ENCODE measurements at places on chromosomes 6 and 20.

DNA sequence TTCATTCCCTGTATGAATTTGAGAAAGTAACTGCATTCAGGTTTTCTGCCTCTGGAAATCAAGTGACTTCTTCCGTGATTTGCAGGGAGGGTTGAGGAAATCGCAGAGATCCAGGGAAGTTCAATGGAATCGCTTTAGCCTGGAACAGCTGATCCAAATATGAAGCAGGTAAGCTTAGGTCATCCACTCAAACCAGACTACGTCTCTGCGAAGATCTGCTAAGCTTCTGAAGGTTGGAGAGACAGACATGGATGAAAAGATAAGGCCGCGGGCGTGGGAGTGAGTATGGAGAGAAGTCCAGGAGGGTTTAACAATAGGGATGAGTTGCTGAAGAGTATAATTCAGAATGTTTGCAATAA lies 34.2 kb upstream of the BTN3A2 start:
- no peak for DNase-seq

- peak; percentile 48 for DNase-seq
Measured at GRCh38 chr20:44683263-44684046, 31.7 kb upstream of the CCN5 start.

- DNase-seq = no peak
Measured at GRCh38 chr20:12838261-12838866, 170.4 kb upstream of the SPTLC3 start.

GRCh38 chr6:82917346-82918064 lies 148.1 kb downstream of the UBE3D start:
- DNase-seq = no peak

GRCh38 chr6:43687079-43687436 lies 533 bp downstream of the MRPS18A start:
- no peak for DNase-seq

- no peak for DNase-seq
Measured at GRCh38 chr6:28349344-28349891, 329 bp upstream of the ZKSCAN3 start.

GRCh38 chr20:33881989-33882388 lies 70.8 kb downstream of the CHMP4B start:
- DNase-seq = no peak

- DNase-seq = no peak
Measured at GRCh38 chr6:168012431-168013249, 15.2 kb downstream of the KIF25 start.

DNA sequence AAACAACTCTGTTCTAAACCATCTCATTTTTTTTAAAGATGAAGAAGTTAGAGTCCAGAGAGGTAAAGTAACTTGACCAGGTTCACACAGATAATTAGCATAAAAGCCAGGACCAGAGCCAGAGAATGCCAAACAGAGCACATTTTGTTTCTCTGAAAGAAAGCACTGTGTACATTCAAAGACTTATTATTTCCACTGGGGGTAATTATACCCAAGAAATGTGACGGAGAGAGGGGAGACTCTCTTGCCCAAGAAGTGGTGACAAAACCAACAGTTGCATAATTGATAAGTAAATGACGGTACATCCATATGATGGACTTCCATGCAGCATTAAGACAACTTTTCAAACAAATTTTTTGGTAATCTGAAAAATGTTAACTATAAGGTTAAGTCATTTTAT lies 111.6 kb downstream of the RTN4IP1 start:
- no peak for DNase-seq

GRCh38 chr6:36442103-36442670 lies 467 bp downstream of the PXT1 start:
- DNase-seq = no peak

DNA sequence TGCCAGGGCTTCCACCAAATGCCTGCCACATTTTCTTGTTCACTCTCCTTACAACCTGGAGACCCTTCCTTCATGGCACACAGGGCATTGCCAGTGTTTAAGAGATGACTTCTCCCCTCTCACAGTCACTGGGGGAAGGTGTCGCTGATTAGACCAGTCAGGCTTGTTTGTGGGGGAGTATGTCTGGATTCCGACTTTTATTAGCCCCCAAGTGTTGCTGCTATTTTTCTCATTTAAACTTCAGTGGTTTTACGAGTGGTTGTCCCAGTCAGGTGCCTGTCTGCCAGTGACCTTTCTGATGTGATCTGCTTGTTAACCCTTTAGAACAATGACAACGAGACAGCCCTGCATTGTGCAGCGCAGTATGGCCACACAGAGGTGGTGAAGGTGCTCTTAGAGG lies 92.3 kb downstream of the ANKS1A start:
- DNase-seq = no peak

DNA sequence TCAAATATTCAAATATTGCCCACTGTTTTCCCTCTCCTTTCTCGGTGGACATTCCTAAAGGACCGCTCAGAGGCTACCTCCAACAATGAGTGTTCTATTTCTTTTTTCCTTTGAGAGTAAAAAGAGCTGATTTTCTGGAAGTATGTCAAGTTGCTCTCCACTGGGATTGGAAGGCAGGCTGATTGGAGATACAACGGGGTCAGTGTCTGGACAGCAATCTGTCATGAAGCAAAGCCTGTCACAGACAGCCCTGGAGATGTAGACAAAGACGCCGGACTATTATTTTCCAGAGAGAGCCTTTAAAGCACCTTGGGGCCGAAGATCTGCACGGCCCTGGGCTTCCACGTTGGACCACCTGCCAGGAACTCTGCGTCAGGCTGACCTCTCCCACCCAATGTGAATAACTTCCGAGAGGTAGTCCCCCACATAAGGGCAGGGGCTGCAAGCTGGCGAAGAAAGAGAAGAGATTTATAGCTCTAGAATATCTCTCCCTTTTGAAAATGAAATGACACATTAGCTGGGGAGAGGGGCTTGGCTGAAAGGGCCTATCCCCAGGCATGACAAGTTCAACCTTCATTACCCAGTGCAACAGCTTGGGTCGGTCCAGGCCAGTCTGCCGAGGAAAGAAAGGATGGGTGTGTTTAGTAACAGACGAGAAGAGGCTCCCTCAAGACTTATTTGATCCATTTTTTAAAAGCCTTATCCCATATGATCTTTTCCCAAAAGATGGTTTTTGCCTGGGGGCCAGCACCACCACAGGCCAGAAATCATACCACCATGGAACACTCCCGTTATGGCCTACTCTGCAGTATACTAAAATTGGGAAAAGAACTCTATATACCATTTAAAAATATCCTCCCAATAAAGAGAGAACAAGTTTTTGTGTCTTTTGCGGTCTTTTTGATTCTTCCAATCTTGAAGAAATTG lies 131.1 kb downstream of the OLIG3 start:
- DNase-seq = no peak

DNA sequence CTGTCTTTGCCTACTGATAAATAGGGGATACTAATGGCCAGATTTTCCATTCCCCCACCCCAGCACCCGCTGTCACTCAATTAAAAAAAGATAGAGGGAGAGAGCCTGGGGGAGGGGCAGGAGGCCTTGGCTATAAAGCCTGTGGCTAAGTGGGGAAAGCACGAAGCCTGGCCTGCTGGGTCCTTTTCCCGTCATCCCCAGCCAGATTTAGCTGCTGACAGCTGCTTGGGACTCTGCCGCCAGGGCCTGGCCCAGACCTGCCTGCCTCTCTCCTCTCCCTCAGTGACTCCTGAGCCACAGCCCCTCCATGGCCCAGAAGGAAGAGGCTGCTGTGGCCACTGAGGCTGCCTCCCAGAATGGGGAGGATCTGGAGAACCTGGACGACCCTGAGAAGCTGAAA lies at the start of gene APOBEC2:
TSS of gene APOBEC2 (plus strand) at position 162 of the 400 bp plus-strand sequence. CDS start at position 308, 146 bp downstream.
- no peak for DNase-seq

DNA sequence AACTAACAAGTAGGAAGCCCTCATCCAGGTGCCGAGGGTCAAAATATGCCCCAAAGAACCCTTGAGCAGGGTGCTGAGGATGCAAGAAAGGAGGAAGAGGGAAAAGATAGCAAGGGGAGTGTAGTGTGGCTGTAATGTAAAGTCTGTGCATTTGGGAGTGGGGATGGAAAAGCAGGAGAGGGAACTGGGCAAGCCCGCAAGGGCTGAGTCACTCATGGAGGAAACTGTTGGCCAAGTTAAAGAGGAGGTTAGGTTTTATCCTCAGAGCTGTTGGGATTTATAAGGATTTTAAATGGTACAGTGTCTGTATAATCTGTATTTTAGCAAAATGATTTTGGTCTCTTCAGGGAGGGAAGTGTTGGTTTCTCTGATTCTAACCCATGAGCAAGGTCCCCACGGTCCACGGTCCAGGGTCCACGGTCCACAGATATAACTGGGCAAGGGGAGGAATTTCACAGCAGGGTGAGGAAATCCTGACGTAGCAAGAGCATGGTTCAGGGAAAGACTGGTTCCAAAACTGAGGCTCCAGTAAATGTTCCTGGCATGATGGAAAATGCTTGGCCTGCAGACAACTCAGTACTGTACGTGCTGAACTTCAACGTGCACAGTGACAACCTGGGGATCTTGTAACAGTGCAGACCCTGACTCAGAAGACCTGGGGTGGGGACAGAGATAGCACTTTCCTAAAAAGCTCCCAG lies 759.8 kb downstream of the PTPRT start:
- no peak for DNase-seq

DNA sequence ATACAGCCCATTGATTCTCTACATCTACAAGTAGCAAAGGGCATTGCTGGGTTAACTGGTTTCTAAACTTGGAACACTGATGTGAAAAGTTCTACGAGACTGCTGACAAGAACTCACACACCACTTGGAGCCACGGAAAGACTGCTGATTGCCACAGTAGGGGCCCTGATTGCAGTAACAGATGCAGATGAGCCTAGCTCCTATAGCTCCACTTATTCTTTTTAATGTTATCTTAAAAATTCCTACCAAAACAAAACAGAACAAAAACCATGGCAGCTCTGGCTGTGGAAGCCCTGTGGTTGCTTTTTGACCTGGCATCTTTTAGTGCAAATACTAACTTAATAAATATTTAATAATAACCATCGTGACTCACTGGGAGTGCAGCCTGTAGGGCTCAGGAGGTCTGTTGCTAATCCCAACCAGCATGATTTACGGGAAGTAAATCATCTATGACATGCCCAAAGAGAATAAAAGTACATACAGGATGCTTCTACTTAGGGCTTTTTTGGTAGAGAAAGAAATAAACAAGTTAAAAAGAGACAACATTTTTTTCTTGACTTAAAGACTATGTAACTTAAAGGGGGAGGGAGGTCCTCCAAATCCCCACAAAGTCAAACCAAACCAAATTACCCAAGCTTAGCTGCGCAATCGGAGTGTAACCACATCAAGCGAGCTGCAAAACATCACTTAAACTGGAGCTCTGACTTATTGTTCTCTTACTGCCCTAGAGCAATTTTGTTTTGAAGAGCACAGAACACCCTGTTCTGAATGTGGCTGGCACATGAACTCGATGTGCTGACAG lies 87.2 kb downstream of the FKBP5 start:
- peak; percentile 93 for DNase-seq

DNA sequence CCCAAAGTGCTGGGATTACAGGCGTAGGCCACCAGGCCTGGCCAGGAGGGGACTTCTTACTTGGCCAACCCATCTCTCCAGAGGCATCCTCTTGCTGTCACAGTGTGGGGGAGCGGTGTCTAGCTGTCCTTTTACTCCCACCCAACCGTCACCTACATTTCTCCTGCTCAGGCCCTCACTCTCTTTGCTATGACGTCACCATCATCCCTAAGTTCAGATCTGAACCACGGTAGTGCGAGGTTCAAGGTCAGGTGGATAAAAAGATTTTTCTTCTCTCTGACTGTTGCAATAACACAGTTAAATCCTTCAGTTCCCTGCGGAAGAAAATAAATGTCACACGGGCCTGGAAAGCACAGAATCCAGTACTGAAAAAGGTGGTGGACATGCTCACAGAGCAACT lies 7.3 kb upstream of the RAET1L start:
- DNase-seq = no peak

GRCh38 chr6:152298848-152299735 lies 338.1 kb downstream of the SYNE1 start:
- no peak for DNase-seq

DNA sequence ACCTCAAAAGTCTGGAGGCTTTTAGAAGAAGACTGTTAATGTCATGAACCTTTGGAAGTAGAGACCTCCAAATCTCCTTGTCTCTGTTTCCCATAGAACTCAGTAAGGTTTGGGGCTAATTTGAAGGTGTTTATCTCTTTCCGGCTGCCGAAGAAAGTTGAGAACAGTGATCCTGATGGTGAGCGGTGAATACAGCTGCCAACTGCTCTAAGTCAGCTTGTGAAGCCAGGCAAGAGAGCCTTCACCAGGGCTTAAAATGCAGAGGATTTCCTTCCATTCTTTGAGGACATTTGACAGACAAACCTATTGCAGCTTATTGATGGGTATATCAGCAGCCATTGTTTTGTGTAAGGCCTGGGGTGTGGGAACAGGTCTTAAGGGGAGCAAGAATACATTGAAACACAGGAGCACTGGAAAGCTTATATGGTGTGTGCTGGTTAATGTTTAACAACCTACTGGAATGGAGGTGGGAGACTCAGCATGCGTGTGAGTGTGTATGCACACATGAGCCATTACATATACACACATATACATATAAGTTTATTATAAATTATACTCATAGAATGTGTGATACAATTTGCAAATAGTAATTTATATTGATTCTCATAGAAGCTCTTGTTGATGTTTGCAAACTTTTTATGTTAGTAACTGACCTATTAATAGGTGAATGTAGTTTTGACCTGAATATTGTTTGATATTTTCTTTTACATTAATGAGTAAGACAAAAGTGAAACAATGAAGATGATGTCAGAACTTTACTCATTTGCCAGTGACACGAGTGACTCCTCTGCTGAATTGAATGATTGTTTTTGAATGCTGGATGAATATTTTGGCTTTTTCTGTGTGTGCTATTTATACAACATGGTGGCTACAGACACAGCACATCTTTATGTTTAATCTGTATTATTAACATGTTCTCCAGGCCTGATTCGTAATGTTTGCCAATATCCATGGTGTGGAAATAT lies 18.1 kb downstream of the PLEKHG1 start:
- no peak for DNase-seq

- no peak for DNase-seq
Measured at GRCh38 chr6:106003268-106003987, 82.7 kb upstream of the PRDM1 start.

GRCh38 chr6:144075187-144075586 lies 20.2 kb downstream of the SF3B5 start:
- no peak for DNase-seq

DNA sequence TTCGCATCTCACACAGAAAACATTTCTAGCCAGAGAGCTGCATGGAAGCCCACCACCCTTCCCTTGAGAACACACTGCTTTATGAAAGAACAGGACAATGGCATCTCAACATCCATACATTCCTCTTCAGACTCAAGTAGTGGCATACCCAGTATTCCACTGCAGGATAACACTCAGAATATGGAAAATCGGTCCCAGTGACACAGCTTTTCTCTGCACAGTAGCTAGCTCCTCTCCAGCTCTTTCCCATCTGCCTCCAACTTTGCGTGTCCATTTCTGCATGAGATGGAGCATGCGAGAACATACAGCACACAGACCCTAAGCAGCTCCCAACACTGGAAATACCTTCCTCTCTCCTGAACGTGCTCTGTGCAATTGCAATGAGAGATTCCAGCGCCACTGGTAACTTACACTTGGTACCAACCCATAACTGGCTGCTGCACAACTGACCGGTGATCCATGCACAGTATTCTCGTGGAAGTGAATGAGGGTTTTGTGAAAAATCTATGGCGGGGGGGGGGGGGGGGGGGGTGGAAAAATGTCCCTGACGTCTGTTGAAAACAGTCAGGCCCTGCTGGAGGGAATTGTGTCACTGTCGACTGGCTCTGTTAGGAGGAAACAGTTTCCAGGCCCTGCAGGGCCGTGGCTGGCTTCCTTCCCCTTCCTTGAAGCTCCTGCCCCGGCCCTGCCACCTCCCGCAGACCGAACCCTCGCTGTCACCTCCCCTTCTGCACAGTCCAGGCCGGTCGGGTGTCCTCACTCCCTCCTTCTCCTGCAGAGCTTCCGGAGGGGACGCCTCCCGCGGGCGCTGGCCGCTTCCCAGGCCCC lies 265.9 kb upstream of the QKI start:
- DNase-seq = no peak

GRCh38 chr20:35742741-35743523 lies 872 bp upstream of the RBM39 start:
- no peak for DNase-seq
